Right cardiac atrium (tissue), 5 donors: ENCODE measurements at places on chromosomes 1 and 21.

DNA sequence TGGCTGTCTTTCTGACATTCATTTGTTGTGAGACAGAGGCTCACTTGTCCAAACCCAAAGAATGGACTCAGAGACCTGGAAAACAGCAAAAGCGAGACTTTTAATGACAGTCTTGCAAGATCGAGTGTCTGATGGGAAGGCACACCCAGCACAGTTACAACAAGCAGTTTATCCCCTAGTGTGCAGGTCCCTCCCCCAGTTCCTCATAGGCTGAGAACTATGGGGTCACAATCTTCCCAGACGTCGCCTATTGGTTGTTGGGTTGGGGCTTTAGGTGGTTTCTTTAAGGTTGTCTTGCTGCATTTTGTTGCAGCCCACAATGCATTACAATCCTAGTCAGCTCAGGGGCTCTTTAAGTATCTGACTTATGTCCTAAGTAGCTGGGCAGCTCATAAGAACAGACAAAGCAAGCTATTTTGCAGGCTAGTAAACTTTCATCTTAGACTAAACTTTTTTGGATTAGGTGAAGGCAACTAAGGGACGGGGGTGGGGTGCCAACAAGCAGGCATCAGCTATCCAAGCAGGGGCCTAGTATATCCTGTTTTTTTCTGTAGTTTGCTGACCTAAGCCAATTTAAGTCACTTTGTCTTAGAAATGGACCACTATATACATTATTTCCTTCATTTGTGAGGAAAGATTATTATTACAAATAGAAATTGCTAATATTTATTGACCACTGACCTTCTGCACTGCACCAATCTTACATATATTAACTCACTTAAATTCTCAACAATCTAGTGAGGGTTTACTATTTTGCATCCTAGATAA is 151.8 kb downstream of the SETD4 start:
- DNase-seq = no peak

- DNase-seq = no peak
Observed at GRCh38 chr1:111283838-111284237, 6.8 kb upstream of the CHIA start.

GRCh38 chr1:215256936-215257679 is 174.6 kb downstream of the KCNK2 start:
- no peak for DNase-seq

- no peak for DNase-seq
Observed at GRCh38 chr1:18712252-18712600, 81.6 kb downstream of the PAX7 start.

- DNase-seq = no peak
Observed at GRCh38 chr21:34075760-34076660, 2.6 kb downstream of the MRPS6 start.

- peak; percentile 80 for DNase-seq
Observed at GRCh38 chr21:31173881-31174555, 135.7 kb upstream of the KRTAP19-8 start.

DNA sequence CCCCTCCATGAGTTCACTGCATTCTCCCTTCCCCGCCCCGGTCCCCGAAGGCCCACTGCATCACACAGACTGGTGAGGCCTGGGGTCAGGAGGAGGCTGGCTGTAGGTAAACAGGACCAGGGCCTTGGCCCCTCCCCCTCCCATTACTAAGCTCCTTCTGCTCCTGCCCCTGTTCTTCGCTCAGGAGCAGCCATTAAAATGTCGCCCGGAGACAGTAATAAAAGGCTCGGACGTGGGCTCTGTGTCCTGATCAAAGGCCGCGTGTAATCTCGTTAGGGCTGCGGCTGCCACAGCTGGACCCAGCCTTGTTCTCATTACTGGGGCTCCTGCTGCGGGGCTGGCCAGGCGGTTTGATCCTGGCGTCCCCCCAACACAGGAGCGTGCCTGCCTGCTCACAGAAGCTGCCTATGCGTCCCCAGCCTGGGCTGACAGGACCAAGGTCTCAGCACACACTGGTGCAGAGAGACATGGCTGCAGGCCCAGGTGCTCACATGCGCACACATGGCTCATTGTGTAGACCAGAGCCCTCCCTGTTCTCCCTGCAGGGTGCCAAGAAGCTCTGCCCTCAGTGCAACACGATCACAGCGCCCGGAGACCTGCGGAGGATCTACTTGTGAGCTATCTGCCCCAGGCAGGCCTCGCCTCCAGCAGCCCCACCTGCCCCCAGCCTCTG is 24.0 kb downstream of the TMEM53 start:
- DNase-seq = no peak
